Activated naive CD8-positive, alpha-beta T cell treated with anti-CD3 and anti-CD28 coated beads, Interleukin-2, amount 10 ng/mL, durations not matched to agents 7 days and 5 days (primary cell): ENCODE measurements at places on chromosomes 7 and 10. TPM values are rescaled to one million over a fixed set of nuclear protein-coding genes. Genes with fewer than 3 reads are reported as not detected.

- DNase-seq = no peak
- no peaks in the 10 kb centered on the region for H3K4me1 ChIP-seq
- no peak overlapping the region for H3K27ac ChIP-seq
- H3K36me3 ChIP-seq = peaks cover 5% of the 10 kb centered on the region
- H3K27me3 ChIP-seq = no peaks in the 10 kb centered on the region
Measured at GRCh38 chr10:112677689-112678088, 230.7 kb downstream of the VTI1A start.

DNA sequence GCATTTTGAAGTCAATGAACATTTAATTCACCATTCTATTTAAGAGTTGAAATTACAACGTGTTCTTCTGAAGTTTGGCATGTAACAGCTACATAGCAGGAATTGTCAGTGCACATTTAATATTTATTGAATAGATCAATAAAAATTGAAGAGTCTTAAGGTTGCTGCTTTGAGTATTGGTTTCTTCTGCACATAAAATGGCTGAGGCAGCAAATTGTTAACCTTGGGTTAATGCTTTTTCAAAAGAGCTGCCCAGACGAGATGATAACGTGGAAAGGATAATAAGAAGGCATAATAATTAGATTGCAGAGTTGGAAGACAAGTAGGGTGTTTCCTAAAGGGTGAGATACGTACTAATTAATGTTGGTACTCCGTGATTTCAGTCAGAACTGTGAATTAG is 203.7 kb downstream of the AGMO start:
- no peaks in the 10 kb centered on the region for H3K36me3 ChIP-seq
- no peak overlapping the region for H3K4me3 ChIP-seq
- no peak for DNase-seq
- H3K27ac ChIP-seq = no peak overlapping the region
- H3K27me3 ChIP-seq = no peaks in the 10 kb centered on the region

GRCh38 chr10:104540181-104540580 is 100.9 kb upstream of the SORCS3 start:
- no peaks in the 10 kb centered on the region for H3K4me1 ChIP-seq
- no peaks in the 10 kb centered on the region for H3K36me3 ChIP-seq
- no peaks in the 10 kb centered on the region for H3K27me3 ChIP-seq
- no peak overlapping the region for H3K4me3 ChIP-seq
- no peak overlapping the region for H3K27ac ChIP-seq

DNA sequence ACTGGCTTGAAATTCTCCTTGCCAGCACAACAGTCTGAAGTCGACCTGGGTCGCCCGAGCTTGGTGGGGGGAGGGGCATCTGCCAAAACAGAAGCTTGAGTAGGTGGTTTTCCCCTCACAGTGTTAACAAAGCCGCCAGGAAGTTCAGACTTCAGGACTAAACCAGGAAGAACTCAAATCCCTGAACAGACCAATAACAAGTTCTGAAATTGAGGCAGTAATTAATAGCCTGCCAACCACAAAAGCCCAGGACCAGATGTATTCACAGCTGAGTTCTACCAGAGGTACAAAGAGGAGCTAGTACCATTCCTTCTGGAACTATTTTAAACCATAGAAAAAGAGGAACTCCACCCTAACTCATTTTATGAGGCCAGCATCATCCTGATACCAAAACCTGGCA is 45.3 kb downstream of the LRRC72 start:
- no peaks in the 10 kb centered on the region for H3K4me1 ChIP-seq
- DNase-seq = no peak
- no peak overlapping the region for H3K27ac ChIP-seq
- H3K4me3 ChIP-seq = no peak overlapping the region
- H3K27me3 ChIP-seq = peaks cover 3% of the 10 kb centered on the region

GRCh38 chr10:3494131-3494837 is 290.7 kb downstream of the KLF6 start:
- no peaks in the 10 kb centered on the region for H3K4me1 ChIP-seq
- no peak for DNase-seq
- H3K27me3 ChIP-seq = peaks cover 48% of the 10 kb centered on the region
- no peak overlapping the region for H3K4me3 ChIP-seq
- H3K36me3 ChIP-seq = no peaks in the 10 kb centered on the region

DNA sequence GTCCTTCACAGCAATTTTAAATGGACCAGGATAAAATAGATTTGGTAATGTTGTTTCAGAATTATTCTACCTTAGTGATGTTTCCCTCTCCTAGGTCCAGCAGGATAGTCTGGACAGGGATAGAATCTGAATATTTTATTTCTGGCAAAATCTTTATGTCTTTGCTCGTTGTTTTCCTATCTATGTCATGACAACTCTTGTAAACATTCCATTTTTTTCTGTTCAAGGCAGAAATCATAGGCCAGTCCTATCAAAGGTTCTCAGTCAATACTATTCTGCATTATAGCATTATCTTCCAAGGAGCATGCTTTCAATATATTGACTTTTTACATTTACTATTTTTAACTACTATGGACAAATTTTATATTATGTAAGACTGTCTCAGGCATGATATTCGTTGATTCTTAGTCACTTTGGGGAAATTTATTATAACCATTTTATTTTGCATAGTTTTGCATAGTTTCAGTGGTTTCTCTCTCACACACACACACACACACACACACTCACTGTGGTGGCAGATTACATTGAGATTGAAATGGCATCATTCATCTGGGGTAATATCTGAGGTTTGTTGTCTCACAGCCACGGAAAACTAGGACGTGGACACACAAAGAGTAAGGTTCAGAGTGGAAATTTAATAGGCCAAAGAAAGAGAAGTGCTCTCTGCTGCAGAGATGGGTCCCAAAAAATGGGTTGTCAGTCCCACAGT is 17.2 kb downstream of the TAS2R60 start:
- DNase-seq = no peak
- no peak overlapping the region for H3K27ac ChIP-seq
- no peaks in the 10 kb centered on the region for H3K4me1 ChIP-seq

- peak overlapping the region; percentile 50 for H3K27ac ChIP-seq
- peaks cover 17% of the 10 kb centered on the region for H3K36me3 ChIP-seq
- no peaks in the 10 kb centered on the region for H3K27me3 ChIP-seq
- H3K4me3 ChIP-seq = peak overlapping the region; percentile 1
- H3K4me1 ChIP-seq = peaks cover 14% of the 10 kb centered on the region
Measured at GRCh38 chr10:97648562-97649404, 8.3 kb downstream of the PI4K2A start.

- no peak for DNase-seq
- H3K4me1 ChIP-seq = peaks cover 11% of the 10 kb centered on the region
- no peaks in the 10 kb centered on the region for H3K27me3 ChIP-seq
- no peak overlapping the region for H3K27ac ChIP-seq
- H3K36me3 ChIP-seq = no peaks in the 10 kb centered on the region
Measured at GRCh38 chr10:1932692-1933094, 195.4 kb upstream of the ADARB2 start.

DNA sequence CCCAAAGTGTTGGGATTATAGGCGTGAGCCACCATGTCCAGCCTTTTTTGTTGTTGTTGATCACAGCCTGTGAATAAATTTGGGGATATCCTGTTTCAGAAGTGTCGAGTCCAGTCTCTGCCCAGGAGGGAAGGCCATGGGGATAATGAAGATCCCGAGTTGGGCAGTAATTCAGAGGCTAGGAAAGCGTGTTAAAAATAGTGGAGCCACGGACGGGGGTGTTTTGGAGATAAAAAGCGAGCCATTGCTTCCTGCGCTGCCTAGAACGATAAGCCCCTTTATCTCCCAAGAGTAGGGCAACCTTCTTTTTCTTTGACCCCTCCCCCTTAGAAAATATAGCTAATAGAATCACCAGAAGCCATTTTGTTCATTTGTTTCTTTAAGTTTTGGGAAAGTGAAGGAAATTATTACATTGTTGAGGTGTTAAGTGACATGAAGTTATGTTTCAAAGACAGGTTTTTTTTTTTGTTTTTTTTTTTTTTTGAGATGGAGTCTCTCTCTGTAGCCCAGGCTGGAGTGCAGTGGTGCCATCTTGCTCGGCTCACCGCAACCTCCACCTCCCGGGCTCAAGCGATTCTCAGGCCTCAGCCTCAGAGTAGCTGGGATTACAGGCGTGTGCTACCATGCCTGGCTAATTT is 43.3 kb downstream of the IL15RA start:
- DNase-seq = no peak
- H3K4me3 ChIP-seq = no peak overlapping the region
- H3K4me1 ChIP-seq = no peaks in the 10 kb centered on the region
- H3K36me3 ChIP-seq = peaks cover 30% of the 10 kb centered on the region
- H3K27me3 ChIP-seq = no peaks in the 10 kb centered on the region

- H3K4me3 ChIP-seq = no peak overlapping the region
- H3K27me3 ChIP-seq = peaks cover 2% of the 10 kb centered on the region
- no peak for DNase-seq
- no peaks in the 10 kb centered on the region for H3K4me1 ChIP-seq
- H3K27ac ChIP-seq = no peak overlapping the region
- no peaks in the 10 kb centered on the region for H3K36me3 ChIP-seq
Measured at GRCh38 chr7:47516386-47516785, 65.5 kb downstream of the TNS3 start.

- no peak for DNase-seq
- H3K4me1 ChIP-seq = peaks cover 59% of the 10 kb centered on the region
- no peaks in the 10 kb centered on the region for H3K27me3 ChIP-seq
- H3K4me3 ChIP-seq = peak overlapping the region; percentile 51
- peak overlapping the region; percentile 94 for H3K27ac ChIP-seq
- H3K36me3 ChIP-seq = peaks cover 57% of the 10 kb centered on the region
Measured at GRCh38 chr10:62082729-62083411, 181.4 kb downstream of the ARID5B start.

DNA sequence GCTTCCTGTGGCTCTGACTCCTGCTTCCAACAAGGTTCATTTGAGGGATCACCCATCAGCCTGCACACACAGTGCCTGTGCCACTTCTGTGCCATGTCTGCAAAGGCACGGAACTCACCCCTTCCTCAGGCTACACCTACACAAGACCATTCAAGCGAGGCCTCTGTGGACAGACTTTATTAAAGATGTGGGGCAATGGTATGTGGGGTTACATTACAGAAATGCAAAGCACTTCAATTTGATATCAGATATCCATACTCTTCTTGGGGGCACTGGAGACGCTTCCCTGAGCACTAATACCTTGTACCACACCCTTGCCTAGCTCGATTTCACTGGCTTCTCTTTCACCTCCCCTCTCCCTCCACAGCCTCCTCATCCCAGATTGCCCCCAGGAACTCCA is 84.4 kb upstream of the FGL2 start:
- no peak overlapping the region for H3K4me3 ChIP-seq
- no peaks in the 10 kb centered on the region for H3K4me1 ChIP-seq
- H3K27ac ChIP-seq = no peak overlapping the region
- no peak for DNase-seq

DNA sequence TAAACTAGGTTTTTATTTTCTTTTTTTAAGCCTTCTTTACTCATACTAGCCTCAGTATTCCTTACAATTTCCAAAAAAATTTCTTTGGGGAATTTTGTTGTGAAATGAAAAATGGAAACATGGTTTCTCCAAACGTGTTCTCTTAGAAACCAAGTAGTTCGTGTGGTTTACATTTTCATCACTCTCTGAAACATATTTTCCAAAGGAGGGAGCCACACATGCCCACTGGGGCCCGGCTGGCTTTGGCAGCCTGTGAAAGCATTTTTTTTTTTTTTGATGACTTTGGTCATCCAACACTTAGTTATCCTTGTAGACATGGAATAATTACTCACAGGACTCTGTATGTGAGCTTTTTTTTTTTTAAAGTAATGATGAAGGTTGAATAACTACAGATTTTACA is 169.6 kb downstream of the C7orf25 start:
- H3K27ac ChIP-seq = no peak overlapping the region
- no peaks in the 10 kb centered on the region for H3K4me1 ChIP-seq
- no peaks in the 10 kb centered on the region for H3K27me3 ChIP-seq
- DNase-seq = no peak

GRCh38 chr10:73625004-73625883 is 16.0 kb downstream of the MYOZ1 start:
- peak; percentile 38 for DNase-seq
- no peaks in the 10 kb centered on the region for H3K27me3 ChIP-seq
- H3K4me1 ChIP-seq = peaks cover 20% of the 10 kb centered on the region
- peaks cover 2% of the 10 kb centered on the region for H3K36me3 ChIP-seq

DNA sequence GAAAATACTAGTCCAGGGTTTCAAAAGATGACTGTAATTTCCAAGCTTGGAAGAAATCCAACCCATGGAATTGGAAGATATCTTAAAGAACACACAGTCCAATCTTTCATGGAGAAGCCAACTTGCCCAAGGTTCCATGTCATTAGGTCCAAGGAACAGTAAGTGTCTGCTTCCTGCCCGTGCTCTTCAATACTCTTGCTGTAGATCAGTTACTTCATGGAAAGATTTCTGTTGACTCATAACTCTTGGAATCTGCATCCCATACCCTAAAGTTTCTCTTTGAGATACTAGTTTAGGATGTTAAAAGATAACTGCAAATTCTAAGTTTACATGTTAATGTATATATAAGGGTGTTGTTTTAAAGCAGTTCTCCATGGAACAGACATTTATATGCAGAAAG is 127.9 kb upstream of the SLC13A1 start:
- no peak overlapping the region for H3K4me3 ChIP-seq
- no peaks in the 10 kb centered on the region for H3K27me3 ChIP-seq
- DNase-seq = no peak
- no peaks in the 10 kb centered on the region for H3K36me3 ChIP-seq

The EEPD1 gene
- 2.0 TPM for total RNA-seq

The DPP6 gene
- not detected for total RNA-seq

The TMEM26 gene
- not detected for total RNA-seq

The FXYD4 gene
- not detected for total RNA-seq

The HABP2 gene
- total RNA-seq = not detected

The C7orf57 gene
- 0.40 TPM for total RNA-seq
